ENCODE measurements at places on chromosomes 4 and X.

DNA sequence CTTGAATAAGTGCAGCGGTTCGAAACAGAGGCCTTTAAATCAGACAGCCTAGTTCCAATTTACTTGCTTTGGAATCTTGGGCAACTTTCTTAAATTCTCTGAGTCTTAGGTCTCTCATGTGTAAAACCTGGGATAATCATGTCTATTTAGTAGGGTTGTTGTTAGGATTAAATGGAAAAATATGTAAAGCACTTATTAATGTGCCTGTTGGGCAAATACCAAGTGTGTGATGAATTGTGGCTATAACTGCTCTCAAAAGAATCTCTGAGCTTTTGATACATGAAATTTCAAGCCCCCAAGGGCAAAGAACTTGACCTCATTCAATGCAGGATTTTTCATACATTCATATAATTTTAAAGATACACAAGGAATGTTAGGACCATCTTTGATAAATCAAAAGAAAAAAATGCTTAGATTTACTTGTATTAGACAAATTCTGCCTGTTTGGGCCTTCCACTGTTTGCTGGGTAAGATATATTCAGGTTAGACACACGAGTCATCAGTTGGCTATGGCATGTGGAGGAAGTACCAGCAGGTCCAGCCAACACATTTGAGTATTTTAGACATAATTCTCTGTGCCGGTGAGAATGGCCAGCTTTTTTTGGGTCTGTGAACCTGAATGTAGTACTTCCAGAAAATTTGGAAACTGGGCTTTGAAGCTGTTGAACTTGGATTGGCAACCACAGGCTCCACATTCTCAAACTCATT lies 241.4 kb upstream of the CNKSR2 start:
- DNase-seq, result no peak

DNA sequence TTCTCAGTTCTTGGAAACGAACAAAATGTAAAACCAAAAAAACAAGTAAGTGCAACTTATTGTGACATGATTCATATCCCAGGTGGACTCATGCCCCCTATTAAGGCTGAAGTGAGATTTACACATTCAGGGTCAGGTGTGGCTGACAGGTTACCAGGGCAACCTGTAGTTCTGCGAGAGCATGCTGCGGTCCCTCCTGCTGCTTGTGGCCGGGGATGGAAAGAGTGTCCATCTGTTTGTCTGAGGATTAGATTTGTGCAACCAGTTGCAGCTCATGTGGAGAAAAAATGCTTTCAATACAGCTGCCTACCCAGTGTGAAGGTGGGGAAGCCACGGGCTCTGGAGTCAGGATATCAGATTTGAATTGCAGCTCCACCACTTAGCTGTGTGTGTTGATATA lies 78.8 kb downstream of the FAM184B start:
- DNase-seq, result no peak

DNA sequence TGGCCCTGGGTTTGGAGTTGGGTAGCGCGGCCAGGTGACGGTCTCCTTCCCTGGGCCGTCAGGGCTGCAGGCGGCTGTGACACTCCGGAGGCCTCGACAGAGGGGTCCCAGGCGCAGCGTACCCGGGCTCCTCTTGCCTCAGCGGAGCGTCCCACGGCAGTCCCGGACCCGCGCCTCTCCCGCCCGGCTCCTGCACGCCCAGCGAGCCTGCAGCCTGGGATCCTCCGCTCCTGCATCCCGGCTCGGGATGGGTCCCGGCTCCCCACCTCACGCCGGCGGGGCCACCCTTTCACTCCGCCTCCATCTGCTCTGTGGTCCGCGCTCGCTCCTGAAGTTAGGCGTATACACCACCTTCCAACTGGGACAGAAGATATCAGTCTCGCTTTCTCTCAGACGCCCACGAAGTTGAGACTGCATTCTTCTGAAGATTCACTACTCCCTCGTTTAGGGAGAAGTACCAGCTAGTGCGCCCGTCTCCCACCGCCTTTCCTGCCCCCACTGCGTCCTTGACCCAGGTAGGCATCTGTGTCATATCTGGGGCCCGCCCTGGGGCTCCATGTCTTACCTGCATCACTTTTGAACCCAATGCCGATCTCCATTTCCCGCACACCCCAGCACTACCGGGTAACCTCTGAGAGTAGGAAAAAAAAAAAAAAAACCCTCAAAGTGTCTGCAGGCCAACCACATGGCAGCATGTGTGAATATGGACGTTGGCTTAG lies 32.3 kb upstream of the KDR start:
- no peak for DNase-seq

DNA sequence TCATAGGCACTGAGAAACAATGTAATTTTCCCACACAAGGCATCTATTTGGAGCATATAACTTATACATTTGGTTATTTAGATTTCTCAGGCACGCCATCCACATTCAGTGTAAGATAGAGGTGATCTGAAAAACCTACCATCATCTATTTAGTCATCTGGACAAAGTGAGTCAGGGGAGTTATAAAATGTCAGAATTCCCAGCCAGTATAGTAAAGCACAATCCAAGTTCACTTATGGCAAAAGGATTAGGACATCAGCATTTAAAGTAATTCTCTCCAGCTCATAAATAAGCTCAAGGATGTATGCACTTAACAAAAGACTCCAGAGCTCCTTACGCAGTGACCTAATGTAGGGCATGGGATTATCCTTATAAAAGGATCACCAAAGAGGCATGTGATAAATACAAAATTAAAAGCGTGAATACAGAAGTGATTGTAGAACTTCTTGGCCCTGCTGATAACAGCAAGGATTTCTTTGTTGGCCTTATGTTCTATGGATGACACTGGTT lies 65.3 kb upstream of the DCLK2 start:
- DNase-seq, result no peak

DNA sequence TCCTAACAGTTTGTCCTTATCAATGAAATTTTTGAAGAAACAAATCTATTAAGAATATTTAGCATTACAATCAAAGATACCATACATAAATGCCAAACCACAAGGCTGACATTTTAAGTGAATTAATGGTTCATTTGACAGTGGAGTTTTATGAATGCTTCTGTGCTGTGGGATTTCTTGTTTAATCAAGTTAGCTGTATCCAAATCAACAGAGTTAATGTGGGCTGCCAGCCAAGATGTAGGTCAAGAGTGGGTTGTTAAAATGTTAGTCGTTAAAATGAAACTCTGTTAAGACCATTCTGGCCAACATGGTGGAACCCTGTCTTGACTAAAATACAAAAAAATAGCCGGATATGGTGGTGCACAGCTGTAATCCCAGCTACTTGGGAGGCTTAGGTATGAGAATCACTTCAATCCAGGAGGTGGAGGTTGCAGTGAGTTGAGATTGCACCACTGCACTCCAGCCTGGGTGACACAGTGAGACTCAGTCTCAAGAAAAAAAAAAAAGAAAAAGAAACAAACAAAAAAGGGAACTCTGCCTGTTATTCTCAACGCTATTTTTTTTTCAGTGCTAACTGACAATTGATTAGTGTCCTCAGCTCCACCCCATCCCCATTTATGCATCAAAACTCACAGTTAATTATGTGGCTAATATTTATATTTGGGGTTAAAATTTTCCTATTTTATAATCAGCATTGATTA lies 20.2 kb downstream of the GPAT3 start:
- no peak for DNase-seq

DNA sequence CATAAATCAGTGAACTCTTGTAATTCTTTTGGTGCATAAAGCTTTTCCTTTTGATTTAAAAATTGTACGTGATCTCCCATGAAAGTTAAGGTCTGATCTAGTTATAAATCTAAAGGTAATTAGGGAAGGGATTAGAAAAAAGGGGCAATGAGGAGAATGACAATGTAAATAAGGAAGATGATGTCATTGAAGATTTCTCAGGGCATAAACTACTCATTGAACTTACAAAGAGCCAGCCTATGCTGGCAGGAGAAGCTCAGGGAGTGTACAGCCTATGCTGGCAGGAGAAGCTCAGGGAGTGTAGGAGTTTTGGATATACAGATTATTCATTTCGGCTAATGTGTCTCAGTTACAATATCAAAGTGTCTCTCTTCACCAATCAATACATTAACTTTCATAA lies 1533.5 kb upstream of the ADGRL3 start:
- no peak for DNase-seq

- DNase-seq, result no peak
Measured at GRCh38 chr4:174122705-174123104, 160.8 kb downstream of the FBXO8 start.

GRCh38 chrX:24023972-24024669 lies 2.9 kb downstream of the KLHL15 start:
- no peak for DNase-seq

DNA sequence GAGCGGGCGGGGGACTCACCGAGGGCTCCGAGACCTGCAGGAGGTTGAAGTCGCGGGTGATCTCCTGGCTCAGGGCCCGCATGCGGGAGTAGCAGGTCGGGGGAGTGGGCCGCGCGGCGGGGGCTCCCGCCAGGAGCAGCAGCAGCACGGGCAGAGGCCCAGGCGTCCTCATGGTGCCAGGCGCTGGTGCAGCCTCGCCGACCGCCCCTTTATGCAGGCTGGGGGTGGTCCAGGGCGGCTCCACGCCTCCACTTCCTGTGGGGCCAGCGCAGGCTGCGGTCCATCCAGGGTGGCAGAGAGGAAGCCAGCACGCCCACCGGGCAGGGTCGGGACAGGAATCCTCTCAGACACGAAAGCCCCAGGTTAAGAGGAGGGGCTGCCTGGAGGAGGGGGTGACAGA lies at the start of gene CYTL1:
Gene CYTL1, minus strand, starts transcription at position 185 of the 400 bp plus-strand sequence. Its CDS starts 13 bp downstream, at position 172.
- no peak for DNase-seq

GRCh38 chr4:173252024-173252935 lies 81.9 kb downstream of the HMGB2 start:
- no peak for DNase-seq

- DNase-seq, result no peak
Measured at GRCh38 chr4:111806331-111806730, 338.9 kb upstream of the FAM241A start.

GRCh38 chr4:78951862-78952472 lies 12.7 kb upstream of the PAQR3 start:
- DNase-seq, result no peak

- no peak for DNase-seq
Measured at GRCh38 chr4:123631786-123632692, 235.4 kb downstream of the SPRY1 start.

- DNase-seq, result no peak
Measured at GRCh38 chr4:19309378-19309777, 942.3 kb upstream of the SLIT2 start.

DNA sequence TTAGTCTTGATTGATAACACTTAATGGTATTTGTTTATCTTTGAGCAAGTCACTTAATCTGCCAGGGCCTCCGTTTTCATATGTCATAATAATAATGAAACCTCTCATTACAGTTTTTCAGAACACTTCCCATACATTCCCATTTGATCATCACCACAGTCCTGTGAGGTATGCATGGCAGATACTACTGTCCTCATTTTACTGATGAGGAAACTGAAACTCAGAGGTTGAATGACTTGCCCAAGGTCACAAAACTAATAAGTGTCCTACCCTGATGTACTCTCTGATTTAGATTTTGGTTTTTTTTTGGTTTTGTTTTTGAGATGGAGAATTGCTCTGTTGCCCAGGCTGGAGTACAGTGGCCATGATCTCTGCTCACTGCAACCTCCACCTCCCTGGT lies 25.7 kb downstream of the ZFX start:
- no peak for DNase-seq

DNA sequence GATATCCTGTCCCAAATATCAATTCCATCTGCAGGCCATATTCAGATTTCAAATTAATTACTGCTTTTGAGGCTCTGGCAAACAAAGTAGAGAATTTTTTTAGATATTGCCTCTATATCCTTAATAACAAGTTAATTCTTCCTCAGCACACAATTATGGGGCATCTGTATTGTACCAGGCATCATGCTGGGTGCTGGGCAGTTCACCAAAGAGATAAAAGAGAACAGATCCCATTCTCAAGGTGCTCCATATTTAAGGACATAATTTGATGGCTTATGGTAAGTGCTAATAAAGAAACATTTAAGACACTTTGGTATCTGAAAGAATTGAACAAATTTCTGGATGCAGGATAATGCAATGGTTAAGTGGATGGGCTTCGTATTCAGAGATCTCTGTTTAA lies 65.8 kb downstream of the SPCS3 start:
- DNase-seq, result no peak

- no peak for DNase-seq
Measured at GRCh38 chr4:120769227-120769626, 153.3 kb downstream of the PRDM5 start.

- DNase-seq, result no peak
Measured at GRCh38 chr4:158314756-158315487, 104.6 kb downstream of the TMEM144 start.

DNA sequence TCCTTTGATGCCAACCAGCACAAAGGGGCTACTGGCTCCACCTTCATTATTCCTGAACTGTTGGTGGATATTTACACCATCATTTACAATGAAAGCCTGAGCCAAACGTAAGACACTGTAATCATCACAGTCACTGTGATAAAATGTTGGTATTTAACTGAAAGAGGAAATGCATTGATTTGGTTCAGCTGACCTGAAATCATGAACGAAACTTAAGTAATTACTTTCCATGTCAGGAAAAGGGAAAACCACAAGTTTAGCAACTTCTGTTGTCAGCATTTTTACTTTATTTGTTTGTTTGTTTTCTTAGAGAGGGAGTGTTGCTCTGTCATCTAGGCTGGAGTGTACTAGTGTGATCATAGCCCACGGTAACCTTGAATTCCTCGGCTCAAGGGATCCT lies 247.8 kb upstream of the FAM47A start:
- no peak for DNase-seq

GRCh38 chr4:169410839-169411770 lies 140.3 kb upstream of the SH3RF1 start:
- DNase-seq, result peak; percentile 3

DNA sequence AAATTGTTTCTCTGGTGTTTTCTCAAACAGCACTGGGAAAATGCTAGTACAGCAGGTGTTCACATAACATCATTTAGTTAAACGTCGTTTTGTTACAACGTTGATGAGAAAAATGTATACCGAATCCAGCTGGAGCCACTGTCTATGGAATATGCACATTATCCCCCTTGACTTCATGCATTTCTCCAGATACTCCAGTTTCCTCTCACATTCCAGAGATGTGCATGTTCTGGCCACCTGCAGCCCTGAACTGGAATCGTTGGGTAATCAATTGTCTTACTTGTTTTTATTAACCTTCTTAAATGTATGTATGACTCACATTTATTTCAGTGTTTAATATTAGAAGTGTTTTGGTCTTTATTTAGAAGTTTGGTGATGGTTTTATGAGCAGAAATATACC lies 18.4 kb upstream of the ODAM start:
- DNase-seq, result no peak

DNA sequence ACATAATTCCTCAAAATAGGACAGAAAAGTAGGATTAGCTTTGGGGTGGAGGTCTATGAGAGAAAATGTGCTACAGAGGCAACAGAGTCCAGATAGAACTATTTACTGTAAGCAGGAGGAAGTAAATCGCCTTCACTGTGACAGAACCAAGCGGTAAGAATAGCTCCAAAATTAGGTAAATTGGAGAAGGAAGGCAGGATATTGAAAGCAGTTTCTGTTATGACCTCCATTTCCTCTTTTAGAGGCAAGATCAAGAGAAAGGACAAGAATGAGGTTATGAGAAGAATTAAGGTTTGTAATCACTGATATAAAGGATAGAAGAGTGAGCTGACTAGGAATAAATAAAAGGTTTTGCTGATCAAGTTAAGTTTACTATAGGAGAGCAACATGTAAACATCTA lies 44.1 kb upstream of the NEUROG2 start:
- DNase-seq, result no peak
